ENCODE measurements at places on chromosomes 4 and X.

- DNase-seq: peak; percentile 55
Measured at GRCh38 chrX:109739625-109740432, 6.8 kb upstream of the ACSL4 start.

DNA sequence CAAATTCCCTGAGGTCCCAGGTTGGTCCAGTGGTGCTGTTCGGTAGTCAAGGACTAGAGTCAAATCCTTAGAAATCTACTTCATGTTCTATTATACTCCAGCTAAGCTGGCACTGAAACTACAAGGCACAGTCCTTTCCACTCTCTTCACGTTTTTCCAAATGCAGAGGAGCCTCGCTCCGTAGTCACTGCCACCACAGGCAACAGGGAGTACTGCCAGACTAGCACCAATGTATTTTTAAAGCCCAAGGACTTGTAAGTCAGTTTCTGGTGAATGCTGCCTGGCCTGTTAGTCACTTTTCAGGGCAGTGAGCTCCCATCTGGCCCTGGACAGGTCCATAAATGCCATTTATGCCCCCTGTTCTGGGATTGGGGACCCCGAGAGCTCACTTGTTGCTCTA lies 323.5 kb downstream of the FAM47A start:
- DNase-seq: no peak

DNA sequence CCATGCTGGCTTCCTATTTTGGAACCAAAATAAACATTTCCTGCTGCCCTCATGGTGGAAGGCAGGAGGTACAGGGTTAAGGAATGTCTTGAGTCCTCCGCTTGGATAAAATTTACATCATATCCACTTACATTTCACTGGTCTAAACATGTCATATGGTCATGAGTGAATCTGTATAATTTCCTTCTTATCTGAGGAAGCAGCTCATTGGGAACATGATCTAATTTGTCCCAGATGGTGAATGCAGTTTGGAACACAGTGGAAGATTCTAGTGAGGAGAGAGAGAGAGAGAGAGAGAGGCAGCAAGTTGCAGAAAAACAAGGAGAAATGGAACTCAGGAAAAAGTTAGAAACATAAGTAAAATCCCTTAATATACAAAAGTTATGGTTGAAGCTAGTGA lies 46.8 kb downstream of the MXRA5 start:
- DNase-seq: no peak

- no peak for DNase-seq
Measured at GRCh38 chr4:79574741-79575451, 166.9 kb upstream of the GK2 start.

DNA sequence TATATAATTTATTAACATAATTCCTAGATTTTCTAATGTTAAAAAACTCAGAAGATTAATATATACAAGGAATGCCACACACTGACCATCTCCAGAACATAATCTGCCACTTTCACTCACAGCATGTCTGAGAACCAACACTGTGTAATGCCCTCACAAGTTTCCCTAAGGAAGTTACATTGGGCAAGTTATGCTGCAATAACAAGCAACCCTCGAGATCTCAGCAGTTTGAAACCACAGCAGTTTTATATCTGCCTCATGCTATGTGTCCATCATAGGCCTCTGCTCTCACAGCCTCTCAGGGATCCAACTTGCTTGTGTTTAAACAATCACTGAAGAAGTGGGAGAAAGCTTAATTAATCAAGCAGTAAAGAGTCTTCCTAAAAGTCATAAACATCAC lies 250.0 kb upstream of the SLC7A11 start:
- DNase-seq: peak; percentile 12

DNA sequence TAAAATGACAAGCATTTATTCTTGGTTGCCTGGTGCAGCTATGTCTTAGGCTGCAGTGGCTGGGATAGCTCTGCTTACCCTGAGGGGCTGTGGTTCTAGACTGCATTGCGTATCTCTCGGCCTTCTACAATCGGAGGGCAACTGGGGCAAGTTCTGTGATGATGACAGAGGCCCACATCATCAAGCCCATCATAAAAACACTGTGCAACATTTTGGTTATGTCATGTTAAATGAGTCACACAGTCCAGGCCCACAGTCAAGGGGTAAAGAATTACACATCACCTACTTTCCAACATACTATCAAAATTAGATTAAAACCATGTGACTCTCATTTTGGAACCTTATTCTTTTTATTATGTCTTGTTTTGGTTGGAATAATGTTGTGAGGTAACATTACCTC lies 120.2 kb upstream of the GUCY1A1 start:
- DNase-seq: no peak

GRCh38 chr4:38387348-38387747 lies 276.7 kb upstream of the KLF3 start:
- peak; percentile 83 for DNase-seq

DNA sequence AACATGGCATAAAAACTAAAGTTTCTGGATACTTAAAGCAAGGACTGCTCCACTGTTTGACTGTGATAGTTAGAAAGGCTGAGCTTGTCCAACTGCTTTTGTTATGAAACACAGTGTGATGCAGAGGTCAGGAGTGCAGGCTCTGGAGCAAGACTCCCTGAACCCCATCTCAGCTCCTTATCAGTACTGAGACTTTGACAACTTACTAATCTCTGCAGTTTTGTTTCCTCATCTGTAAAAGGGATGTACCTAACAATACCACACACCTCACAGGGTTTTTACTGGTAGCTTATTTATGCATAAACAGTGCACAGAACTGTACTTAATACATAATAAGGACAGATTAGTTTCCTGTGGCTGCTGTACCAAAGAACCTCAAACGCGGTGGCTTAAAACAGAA lies 804.3 kb downstream of the FSTL5 start:
- no peak for DNase-seq

- DNase-seq: peak; percentile 61
Measured at GRCh38 chrX:102155806-102156179, at the start of gene BEX5. Gene BEX5, minus strand, starts transcription at chrX:102155977. Its CDS starts 1,712 bp downstream, at chrX:102154265.

GRCh38 chr4:11698846-11699590 lies 270.3 kb upstream of the HS3ST1 start:
- DNase-seq: peak; percentile 1

DNA sequence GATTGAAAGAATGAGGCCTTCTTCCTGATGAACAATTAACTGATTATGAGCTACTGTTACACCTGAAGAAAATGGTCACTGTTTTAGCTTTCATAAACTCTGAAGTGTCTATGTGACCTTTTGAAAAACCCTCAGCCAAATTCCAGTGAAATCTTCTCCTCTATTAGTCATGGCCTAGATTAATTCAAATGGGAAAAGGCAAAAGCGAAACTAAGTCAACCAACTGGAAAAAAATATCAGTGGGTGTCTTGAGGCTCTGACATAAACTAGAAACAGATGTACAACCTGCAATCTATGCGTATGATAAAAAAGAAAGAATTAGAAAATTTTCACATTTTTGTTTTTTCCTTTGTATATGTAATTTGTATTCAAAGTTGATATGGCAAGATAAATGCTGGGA lies 169.4 kb upstream of the BANK1 start:
- DNase-seq: no peak

DNA sequence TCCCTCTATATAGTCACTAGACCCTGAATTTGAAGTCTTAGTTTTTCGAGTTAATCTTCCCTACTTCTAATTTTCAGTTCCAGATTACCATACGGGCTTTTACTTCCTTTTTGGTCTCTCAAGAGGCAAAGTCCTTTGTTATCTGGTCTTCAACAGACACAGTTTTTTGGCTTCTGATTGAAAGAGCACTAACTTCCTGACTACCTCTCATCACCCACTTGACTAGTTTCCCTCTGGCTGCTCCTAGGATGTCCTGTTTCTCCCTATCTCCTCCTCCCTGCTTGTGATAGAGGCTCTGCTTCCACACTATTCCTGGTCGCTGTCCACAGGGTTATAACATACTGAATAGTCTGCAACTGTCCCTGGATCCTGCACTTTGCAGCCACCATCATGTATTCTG lies 16.7 kb upstream of the WDR44 start:
- peak; percentile 91 for DNase-seq

DNA sequence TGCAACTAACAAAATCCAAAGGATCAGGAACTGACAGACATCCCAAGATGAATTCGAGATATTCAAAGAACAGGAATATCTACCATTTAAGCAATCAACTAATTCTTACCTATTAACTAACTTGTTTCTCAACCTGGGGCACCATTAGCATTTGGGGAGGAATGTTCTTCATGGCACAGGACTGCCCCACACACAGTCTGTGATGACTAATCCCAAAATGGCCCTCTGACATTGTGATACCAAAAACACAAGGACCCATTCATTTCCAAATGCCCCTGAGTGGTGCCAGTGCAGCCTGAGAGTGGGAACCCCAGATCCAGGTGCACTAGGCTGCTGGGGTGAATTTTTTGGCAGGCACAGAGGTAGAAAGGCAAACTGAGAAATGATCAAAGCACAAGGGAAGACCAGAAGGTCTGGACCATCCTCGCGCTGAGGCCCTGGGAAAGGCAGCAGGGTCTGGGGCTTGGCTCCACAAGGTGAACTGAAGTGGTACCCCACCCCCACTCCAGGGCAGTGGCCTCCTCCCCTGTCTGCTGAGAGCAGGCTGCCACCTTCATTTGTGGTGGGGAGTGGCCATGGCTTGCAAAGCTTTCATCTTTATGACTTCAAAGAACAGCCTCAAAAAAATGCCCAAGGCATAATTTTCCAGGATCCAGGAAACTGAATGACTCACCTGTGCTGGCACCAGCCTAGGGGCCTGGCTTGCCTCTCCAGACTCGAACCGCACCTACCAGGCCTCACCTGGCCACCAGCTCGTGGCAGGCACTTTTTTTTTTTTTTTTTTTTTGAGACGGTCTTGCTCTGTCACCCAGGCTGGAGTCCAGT lies 122.4 kb downstream of the BCOR start:
- DNase-seq: no peak

DNA sequence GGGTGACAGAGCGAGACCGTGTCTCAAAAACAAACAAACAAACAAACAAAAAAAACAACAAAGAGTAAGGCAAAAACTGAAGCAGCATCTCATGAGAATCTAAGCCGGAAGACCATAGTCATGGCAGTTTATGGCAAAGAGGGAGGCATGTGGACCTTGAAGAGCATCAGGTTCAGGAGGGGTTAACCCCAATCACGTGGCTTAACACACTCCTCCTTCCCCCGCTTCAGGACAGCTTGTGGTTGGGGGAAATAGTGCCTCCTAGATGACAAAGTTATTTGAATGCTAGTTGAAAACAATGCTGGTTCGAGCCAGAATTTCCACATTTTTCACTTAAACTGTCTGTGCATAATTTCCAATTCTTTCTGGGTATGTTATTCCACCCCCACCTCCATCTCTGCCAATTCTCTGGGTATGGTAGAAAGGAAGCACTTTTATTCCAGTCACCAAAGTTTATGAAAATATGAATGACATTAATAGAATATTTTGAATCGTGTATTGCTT lies 11.7 kb upstream of the MAP7D3 start:
- DNase-seq: no peak

- no peak for DNase-seq
Measured at GRCh38 chrX:12060489-12061260, 77.6 kb upstream of the FRMPD4 start.

- no peak for DNase-seq
Measured at GRCh38 chrX:32183066-32183465, 1028.3 kb downstream of the DMD start.

GRCh38 chr4:29553846-29554245 lies 1166.3 kb upstream of the PCDH7 start:
- no peak for DNase-seq

GRCh38 chrX:136162827-136163570 lies 15.7 kb downstream of the FHL1 start:
- peak; percentile 74 for DNase-seq

GRCh38 chr4:148998719-148999118 lies 556.5 kb upstream of the NR3C2 start:
- DNase-seq: peak; percentile 26
